ENCODE measurements at places on chromosomes 1 and 21. TPM values are rescaled to one million over a fixed set of nuclear protein-coding genes. Genes with fewer than 3 reads are reported as not detected.

SYNC gene
- total RNA-seq = 27.4 TPM

S100A7 gene
- total RNA-seq = not detected

SORT1 gene
- total RNA-seq = 55.8 TPM

GRCh38 chr1:236530286-236530685 lies 6.5 kb downstream of the LGALS8 start:
- no peak for DNase-seq

DNA sequence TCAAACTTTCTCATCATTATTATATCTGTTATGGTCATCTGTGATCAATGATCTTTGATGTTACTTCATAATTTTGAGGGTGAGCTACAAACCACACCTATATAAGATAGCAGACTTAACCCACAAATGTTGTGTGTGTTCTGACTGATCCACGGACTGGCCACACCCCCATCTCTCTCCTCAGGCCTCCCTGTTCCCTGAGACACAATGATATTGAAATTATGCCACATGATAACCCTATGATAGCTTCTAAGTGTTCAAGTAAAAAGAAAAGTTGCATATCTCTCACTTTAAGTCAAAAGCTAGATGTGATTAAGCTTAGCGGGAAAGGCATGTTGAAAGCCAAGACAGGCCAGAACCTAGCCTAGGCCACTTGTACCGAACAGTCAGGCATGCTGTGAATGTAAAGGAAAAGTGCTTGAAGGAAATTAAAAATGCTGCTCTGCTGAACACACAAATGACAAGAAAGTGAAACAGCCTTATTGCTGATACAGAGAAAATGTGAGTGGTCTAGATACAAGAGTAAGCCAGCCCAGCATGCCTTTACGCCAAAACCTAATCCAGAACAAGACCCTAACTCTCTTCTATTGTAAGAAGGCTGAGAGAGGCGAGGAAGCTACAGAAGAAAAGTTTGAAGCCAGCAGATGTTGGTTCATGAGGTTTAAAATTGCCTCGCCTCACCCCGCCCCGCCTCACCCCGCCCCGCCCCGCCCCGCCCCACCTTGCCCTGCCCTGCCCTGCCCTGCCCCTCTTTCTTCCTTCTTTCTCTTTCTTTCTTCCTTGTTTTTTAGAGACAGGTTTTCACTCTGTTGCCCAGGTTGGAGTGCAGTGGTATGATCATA lies 16.5 kb downstream of the CTSS start:
- DNase-seq = no peak

DNA sequence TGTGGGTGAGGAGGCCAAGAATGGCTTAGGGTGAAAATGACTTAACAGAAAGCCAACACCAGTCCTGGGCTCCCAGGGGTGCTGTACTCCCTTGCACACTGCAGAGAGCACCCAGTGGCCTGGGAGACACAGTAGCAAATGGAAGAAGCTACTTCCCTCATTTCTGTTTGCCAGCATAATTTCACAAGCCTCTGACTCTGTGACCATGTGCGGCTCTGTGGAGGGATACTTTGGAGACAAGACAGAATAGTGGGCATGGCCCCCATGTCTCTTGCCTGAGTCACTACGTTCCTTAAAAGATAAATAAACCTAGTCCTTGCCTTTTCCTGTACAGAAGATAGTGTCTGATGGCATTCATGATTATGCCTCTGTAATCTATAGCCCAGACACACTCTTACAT lies 38.1 kb downstream of the TRIM62 start:
- DNase-seq = no peak

GRCh38 chr1:15207829-15208429 lies 39.1 kb upstream of the FHAD1 start:
- DNase-seq = no peak

DNA sequence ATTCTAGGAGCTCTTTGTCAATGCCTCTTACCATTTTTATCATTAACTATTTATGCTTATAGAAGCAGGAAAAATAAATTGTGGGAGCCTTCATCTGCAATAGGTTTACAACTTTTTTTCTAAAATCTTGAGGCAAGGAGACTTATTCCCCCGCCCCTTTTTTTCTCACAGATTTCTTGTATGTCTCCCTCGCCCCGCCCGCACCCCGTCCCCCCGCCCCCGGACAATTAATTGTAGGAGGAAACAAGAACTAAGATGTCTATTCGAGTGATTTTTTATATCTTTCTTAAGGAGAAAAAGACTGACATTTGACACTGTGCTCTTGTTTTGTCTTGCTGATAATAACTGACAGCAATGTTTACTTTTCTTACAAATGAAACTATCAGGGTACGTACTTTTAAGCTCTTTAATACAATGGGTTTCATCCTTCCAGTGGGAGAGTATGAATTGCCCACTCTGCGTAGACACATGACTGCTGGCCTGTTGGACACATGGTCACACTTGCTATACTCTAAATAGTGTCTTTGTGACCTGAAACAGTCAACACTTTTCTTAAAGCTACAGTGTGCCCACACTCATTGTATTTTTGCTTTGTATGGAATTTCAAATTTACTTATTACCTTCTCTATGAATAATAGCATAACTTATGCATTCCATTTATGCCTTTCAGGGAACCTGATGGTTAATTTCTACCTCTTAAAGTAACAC lies 1.5 kb upstream of the IVNS1ABP start:
- DNase-seq = no peak

DNA sequence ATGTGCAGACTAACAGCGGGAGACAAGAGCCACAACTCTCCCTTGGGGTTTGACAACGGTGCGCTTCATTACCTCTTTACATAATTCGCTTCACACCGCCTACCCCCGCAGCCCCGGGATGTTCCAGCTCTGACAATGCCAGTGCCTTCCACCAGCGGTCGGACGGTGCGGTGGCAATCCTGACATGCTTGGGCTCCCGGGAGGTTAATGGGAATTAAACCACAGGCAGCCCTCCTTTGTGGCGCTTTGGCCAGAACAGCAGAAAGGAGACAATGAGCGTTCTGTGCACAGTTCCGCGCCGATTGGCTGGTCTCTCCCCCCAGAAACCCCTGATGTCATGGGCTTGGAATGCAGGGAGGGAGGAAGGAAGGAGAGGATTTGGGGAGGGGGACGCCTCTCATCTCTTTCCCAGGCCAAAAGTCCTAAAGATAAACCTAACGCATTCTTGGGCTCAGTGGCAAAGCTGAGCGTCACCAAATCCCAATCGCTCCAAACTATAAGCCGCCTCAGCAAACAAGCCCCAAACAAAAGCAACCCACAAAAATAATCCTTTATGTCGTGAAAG lies 1.3 kb downstream of the CNN3 start:
- peak; percentile 39 for DNase-seq

GRCh38 chr1:222940095-222940494 lies 125.3 kb downstream of the DISP1 start:
- no peak for DNase-seq

GRCh38 chr1:119449971-119450370 lies 35.0 kb downstream of the HSD3B2 start:
- no peak for DNase-seq

DNA sequence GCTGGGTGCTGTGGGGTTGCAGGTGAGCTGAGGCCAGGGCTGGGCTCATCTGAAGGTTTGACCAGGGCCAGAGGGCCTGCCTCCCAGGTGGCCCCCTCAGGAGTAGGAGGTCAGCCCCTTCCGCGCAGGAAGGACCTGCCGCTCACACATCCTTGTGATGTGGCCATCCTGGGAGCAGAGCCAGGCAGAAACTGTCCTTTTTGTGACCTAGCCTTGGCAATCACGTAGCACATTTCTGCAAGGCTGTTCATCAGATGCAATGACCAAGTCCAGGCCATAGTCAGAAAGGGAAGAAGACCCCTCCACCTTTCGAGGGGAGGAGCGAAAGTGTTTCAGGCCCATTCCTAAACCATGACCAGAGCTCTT lies 55.5 kb upstream of the TRAPPC10 start:
- no peak for DNase-seq

DNA sequence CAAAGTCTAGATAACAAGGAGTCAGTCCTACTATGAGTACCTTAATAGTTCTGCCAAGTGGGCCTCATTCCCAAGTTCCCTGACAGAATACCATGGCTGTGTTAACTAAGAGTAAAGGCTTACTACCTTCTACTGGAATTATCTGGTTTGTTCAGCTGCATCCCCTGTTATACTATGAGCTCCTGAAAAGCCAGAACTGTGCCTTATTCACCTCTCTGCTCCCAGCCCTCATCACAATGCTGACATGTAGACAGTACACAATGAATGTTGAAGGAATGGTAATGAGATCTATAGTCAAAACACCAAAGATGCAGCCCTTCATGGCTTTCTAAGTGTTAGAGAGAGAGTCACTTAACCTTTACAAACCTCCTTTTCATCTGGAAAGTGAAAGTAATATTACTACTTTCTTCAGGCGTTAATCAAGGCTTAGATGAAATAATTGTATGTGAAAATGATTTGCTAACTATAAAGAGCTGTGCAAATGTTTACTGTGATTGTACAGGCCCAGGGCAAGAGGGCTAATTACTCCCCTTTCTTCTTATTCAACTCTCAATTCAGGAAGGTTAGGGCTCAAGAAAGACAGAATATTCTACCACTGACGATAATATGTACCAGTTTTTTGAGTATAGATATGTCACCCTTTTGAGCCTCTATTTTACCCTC lies 70.3 kb upstream of the MROH9 start:
- no peak for DNase-seq
